Body of pancreas (tissue), 4 donors: ENCODE measurements at places on chromosomes 7 and 10. TPM values are rescaled to one million over a fixed set of nuclear protein-coding genes. Genes with fewer than 3 reads are reported as not detected.

Gene LIPK
- not detected for total RNA-seq

Gene HABP2
- 9.2 TPM for total RNA-seq

Gene DRGX
- not detected for total RNA-seq

Gene UTF1
- not detected for total RNA-seq

Gene RSPH10B2
- total RNA-seq, result not detected

Gene SFTPA2
- not detected for total RNA-seq

Gene ACTL6B
- total RNA-seq, result 0.52 TPM

Gene MTURN
- total RNA-seq, result 19.8 TPM

Gene HOXA10
- not detected for total RNA-seq

GRCh38 chr10:128398999-128399398, 272.8 kb upstream of the MKI67 start:
- no peaks in the 10 kb centered on the region for H3K27me3 ChIP-seq
- H3K36me3 ChIP-seq, result no peaks in the 10 kb centered on the region
- no peak overlapping the region for H3K4me3 ChIP-seq
- DNase-seq, result no peak
- H3K27ac ChIP-seq, result no peak overlapping the region

DNA sequence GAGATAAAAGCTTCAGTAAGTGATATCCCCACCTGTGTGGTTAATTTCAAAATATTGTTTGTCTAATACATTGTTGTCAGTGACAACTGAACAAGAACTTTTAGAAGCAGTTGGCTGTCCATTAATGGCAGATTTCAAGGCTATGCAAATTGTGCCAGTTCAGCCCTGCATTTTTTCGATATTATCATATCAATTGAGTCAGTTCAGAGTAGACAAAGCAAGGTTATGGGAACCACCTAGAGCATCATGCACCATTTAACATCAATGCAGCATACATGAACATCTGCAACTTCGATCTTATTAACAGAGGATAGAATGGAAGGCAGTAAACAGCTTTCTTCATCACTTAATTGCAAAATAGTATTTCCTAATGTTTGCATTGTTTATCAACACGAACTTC, 180.7 kb upstream of the KAT6B start:
- H3K4me1 ChIP-seq, result no peaks in the 10 kb centered on the region
- H3K4me3 ChIP-seq, result no peak overlapping the region
- H3K27ac ChIP-seq, result no peak overlapping the region
- H3K36me3 ChIP-seq, result no peaks in the 10 kb centered on the region
- DNase-seq, result no peak

DNA sequence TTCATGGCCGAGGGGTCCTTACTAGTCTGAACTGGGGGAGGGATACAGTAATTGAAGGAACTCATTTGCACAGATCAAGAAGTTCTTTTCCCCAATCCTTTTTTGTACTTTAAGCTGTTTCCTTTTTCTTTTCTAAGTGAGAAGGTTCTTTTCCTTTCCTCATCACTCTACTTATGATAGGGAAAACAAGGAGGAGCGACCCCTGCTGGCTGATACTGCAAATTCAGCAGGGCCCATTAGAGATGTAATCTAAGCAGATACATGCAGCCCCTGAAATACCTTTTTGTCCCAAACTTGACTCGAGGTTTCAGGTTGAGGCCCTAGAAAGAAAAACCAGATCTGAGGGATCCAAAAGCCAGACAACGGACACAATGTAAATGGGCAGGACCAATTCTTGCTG, 305.5 kb downstream of the DNAJB9 start:
- no peak overlapping the region for H3K27ac ChIP-seq
- H3K4me1 ChIP-seq, result no peaks in the 10 kb centered on the region
- H3K27me3 ChIP-seq, result no peaks in the 10 kb centered on the region
- no peak overlapping the region for H3K4me3 ChIP-seq

- peaks cover 46% of the 10 kb centered on the region for H3K4me1 ChIP-seq
- H3K36me3 ChIP-seq, result no peaks in the 10 kb centered on the region
- no peak for DNase-seq
Observed at GRCh38 chr10:5813091-5813340, 218 bp downstream of the GDI2 start.

- no peaks in the 10 kb centered on the region for H3K4me1 ChIP-seq
- no peak overlapping the region for H3K27ac ChIP-seq
- no peak for DNase-seq
- no peaks in the 10 kb centered on the region for H3K36me3 ChIP-seq
- no peak overlapping the region for H3K4me3 ChIP-seq
- no peaks in the 10 kb centered on the region for H3K27me3 ChIP-seq
Observed at GRCh38 chr10:19874190-19874589, 58.0 kb downstream of the PLXDC2 start.

DNA sequence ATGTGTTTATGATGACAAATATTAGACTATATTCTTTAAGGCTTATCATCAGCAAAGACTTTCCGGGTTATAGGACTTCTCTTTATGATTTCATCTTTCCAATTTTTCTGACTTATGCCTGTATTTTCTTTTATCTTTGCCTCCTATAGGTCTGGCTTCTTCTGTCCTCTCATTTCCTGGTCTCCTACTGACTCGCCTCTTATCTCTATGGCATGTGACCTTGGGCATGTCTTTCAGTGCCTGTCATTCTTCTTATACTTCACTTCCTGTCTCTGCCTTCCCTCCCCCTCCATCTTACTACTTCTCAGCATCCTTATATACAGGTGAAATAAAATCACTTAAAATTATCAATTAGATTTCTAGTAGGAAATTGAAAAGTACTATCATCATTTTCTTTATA, 42.2 kb downstream of the PCDH15 start:
- H3K27me3 ChIP-seq, result no peaks in the 10 kb centered on the region
- H3K27ac ChIP-seq, result no peak overlapping the region
- H3K36me3 ChIP-seq, result no peaks in the 10 kb centered on the region
- H3K4me1 ChIP-seq, result no peaks in the 10 kb centered on the region
- H3K4me3 ChIP-seq, result no peak overlapping the region
- DNase-seq, result no peak

- no peak overlapping the region for H3K4me3 ChIP-seq
- H3K4me1 ChIP-seq, result peaks cover 30% of the 10 kb centered on the region
- no peak for DNase-seq
Observed at GRCh38 chr10:13993673-13994089, 337.0 kb downstream of the FRMD4A start.

GRCh38 chr7:151896086-151896485, 19.2 kb upstream of the PRKAG2 start:
- H3K4me1 ChIP-seq, result peaks cover 16% of the 10 kb centered on the region
- H3K4me3 ChIP-seq, result no peak overlapping the region

DNA sequence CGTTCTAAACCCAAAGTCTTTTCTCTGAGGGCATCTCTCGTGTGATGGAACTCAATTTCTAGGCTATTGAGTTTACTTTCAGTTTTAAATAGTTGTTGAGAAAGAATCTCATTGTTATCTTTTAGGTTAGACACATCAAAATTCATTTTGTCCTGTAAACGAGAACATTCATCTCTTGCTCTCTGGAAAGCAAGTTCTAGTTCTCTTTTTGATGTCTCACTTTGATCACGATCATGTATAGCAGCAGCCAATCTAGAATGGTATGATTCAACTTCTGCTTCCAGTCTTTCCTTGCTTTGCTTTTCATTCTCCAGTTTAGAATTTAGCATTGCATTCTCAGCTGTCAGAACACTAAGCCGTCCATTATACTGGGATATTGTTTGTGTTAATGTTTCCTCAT, 65.1 kb downstream of the ANKRD26 start:
- H3K4me1 ChIP-seq, result no peaks in the 10 kb centered on the region
- H3K4me3 ChIP-seq, result no peak overlapping the region
- DNase-seq, result no peak
- no peak overlapping the region for H3K27ac ChIP-seq
- no peaks in the 10 kb centered on the region for H3K36me3 ChIP-seq
- no peaks in the 10 kb centered on the region for H3K27me3 ChIP-seq

DNA sequence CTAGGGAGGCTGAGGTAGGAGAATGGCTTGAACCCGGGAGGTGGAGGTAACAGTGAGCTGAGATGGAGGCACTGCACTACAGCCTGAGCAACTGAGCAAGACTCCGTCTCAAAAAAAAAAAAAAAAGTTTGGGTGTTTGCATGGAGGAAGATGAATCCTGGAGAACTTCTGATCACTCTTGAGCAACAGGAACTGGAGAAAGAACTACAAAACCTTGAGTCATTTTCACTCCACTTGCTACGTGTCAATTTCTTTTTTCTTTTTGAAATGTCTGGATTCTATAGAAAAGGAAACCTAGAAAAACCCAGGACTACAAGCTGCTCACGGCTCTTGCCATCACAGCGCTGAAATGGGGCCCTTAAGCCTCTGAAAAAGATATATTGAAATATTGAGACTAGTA, 189.6 kb upstream of the NRP1 start:
- H3K4me3 ChIP-seq, result no peak overlapping the region
- no peak for DNase-seq
- no peak overlapping the region for H3K27ac ChIP-seq

DNA sequence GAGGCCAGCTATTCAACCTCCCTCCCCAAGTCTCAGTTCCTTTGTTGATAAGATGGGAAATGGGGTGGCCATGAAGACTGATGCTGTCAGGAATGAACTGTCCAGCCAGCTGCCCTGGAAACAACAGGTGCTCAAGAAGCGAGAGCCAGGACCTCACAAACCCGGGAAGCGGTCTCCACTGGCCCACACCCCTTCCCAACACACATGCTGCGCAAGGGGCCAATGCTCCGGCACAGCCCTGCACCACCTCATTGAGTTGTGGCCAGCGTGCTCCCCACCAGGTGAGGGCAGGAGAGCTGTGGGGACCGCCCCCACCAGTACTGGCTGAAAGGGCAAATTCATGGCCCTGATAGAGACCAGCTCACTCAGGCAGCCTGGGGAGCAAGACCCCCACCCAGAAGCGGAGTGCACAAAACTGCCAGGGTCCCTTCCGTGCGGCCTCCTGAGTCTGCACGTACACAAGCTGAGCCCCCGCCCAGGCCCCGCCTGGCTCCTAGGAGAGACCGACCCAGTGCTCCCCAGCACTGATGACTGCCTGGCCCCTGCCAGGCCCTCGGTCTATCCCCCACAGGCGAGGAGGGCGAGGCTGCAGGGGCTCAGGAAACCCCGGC, 216.6 kb downstream of the MAD1L1 start:
- no peak overlapping the region for H3K4me3 ChIP-seq
- H3K36me3 ChIP-seq, result no peaks in the 10 kb centered on the region
- H3K4me1 ChIP-seq, result no peaks in the 10 kb centered on the region
- H3K27ac ChIP-seq, result no peak overlapping the region
- no peaks in the 10 kb centered on the region for H3K27me3 ChIP-seq
- no peak for DNase-seq

- no peaks in the 10 kb centered on the region for H3K4me1 ChIP-seq
- no peak overlapping the region for H3K27ac ChIP-seq
- no peaks in the 10 kb centered on the region for H3K27me3 ChIP-seq
- peaks cover 2% of the 10 kb centered on the region for H3K36me3 ChIP-seq
Observed at GRCh38 chr7:127717502-127718339, 65.7 kb downstream of the SND1 start.

DNA sequence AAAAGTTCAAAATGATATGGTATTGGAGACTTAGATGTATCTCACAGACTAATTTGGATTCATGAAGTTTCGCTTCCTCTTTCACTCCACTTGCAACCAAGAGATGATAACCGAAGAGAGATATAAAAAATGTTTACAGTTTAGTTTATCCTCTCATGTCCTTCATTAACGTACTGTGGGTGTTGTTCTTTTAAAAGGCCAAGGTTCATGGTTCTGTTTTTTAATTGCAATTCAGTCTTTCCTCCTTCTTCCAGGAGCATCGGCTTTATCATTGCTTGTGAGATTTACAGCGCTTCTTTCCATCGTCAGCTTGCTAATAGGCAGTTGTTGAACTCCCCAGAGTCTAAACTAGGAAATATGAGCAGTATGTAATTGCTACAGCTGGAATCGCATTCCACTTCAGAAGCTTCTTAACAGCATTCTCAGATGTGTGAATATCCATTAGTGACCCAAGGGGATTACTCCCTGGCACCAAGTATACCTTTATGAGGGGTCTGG, 75.9 kb upstream of the HGF start:
- no peaks in the 10 kb centered on the region for H3K36me3 ChIP-seq
- no peak overlapping the region for H3K27ac ChIP-seq
- no peak overlapping the region for H3K4me3 ChIP-seq
- no peak for DNase-seq
- H3K27me3 ChIP-seq, result no peaks in the 10 kb centered on the region

DNA sequence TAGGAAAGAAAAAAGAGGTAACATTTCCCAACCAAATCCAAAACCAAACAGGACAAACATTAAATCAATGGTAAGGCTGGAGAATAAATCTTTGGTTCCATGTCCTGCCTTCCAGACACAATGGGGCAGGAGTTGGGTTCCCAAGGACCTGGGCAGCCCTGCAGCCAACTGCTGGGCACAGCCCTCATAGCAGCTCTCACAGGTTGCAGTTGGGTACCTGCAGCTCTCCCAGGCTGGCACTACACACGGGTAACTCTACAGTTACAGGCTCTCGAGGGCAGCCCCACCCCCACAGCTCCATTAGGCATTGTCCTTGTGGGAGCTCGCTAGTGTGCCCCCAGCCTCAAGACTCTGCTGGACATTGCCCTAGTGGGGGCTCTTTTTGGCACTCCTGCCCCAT, 7.5 kb downstream of the GRB10 start:
- no peaks in the 10 kb centered on the region for H3K27me3 ChIP-seq
- H3K27ac ChIP-seq, result no peak overlapping the region
- H3K4me1 ChIP-seq, result peaks cover 69% of the 10 kb centered on the region
- H3K4me3 ChIP-seq, result no peak overlapping the region

DNA sequence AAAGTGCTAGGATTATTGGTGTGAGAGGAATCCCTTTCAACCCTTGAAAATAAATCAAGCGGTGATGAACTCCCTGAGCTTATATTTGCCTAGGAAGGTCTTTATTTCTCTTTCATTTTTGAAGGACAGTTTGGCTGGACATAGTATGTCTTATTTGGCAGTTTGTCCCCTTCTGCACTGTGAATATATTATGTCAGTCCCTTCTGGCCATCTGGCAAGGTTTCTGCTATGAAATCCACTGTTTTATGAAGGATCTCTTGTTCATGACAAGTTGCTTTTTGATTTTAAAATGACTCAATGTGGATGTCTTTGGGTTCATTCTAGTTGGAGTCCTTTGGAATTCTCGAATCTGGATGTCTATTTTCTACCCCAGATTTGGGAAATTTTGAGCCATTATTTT, 21.7 kb upstream of the MCM10 start:
- H3K4me3 ChIP-seq, result no peak overlapping the region
- H3K36me3 ChIP-seq, result peaks cover 13% of the 10 kb centered on the region
- no peaks in the 10 kb centered on the region for H3K4me1 ChIP-seq
- no peak overlapping the region for H3K27ac ChIP-seq

DNA sequence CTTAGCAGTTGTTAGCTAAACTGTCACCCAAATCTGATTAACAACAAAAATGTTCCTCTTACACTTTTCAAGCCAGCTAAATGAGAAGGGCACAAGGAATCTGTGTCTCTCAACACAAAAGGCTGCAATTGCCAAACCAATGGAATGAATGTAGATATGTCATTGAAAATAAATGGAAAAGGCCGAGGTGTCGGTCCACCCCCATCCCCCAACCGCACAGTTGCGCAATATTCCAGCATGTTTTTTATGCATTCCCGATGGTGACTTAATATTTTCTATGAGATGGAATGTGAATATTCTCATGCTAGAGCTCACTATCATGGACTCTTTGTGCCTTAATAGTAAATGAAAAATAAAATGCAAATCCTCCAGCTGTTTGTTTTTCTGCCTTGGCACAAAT, 181.6 kb upstream of the LRGUK start:
- H3K4me1 ChIP-seq, result no peaks in the 10 kb centered on the region
- DNase-seq, result no peak
- no peaks in the 10 kb centered on the region for H3K36me3 ChIP-seq
- H3K27ac ChIP-seq, result no peak overlapping the region
- H3K4me3 ChIP-seq, result no peak overlapping the region

- H3K27me3 ChIP-seq, result no peaks in the 10 kb centered on the region
- no peaks in the 10 kb centered on the region for H3K4me1 ChIP-seq
- no peaks in the 10 kb centered on the region for H3K36me3 ChIP-seq
- no peak overlapping the region for H3K4me3 ChIP-seq
Observed at GRCh38 chr10:4131407-4132215, 346.6 kb upstream of the KLF6 start.
